Stimulated activated CD4-positive, alpha-beta T cell treated with anti-CD3 and anti-CD28 coated beads, TNF-alpha, amount 100 ng/mL, for 4 hours (primary cell): ENCODE measurements at places on chromosomes 3 and 15.

DNA sequence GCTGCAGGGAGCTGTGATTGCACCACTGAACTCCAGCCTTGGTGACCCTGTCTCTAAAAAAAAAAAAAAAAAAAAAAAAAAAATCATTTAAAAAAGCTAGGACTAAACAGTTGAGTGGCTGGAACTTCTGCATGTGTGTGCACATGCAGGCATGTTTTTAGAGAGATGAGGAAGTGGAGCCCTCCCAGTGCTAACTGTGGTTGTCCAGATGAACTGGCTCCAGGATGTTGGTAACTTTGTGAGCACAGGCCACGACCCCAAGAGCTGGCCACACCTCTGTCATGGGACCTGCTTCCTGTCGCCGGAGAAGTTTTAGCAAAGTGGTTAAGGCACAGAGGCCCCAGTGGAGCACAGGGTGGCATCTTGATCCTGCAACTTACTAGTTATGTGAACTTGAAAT lies 27.0 kb downstream of the CHCHD6 start:
- no peak for DNase-seq

DNA sequence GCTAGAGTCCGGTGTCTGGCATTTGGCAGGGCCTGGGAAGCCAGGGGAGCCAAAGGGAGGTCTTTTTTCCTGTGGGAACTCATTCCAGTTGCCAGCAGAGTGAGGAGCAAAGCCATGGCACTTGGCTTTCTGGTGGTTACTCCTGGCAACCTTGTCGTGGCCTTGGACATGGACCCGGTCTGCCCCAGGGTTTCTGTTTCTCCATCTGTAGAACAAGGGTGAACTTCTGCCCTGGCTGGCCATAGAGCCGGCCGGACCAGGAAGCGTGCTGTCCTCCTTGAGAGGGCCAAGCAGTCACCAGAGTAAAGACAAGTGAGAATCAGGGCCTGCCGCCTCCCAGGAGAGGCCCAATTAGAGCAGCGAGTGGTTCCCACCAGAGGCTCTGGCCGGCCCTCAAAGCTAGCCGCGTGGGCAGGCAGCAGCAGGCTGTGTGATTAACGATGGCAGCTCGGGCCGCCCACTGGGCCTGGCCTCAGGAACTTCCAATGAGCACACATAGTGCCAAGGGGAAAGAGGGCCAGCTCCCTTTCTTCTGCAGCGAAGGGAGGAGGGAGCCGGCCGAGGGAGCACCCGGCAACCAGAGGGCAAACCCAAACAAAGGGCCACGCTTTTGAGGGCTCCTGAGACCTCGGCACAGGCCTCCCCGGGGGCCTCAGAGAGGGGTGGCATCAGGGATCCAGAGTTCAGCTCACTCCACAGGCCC lies 29.1 kb upstream of the ELP6 start:
- no peak for DNase-seq

DNA sequence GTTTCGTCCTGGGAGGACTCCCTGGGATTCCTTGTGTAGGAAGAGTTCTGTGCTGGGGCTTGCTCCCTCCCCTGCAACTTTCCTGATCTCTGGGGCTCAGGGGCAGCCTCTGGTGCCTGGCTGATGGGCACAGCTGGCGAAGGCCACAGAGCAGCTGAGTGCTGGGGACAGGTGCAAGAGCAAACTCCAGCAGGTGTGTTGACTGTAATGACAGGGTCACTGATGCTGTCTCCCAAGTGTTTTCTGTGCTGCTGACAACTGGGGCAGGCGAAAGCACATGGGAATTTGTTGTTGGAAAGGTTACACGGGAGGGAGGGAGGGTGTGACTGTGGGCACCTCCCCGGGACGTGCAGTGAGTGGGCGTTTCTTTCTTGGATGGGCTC lies 21.6 kb downstream of the CPN2 start:
- no peak for DNase-seq

DNA sequence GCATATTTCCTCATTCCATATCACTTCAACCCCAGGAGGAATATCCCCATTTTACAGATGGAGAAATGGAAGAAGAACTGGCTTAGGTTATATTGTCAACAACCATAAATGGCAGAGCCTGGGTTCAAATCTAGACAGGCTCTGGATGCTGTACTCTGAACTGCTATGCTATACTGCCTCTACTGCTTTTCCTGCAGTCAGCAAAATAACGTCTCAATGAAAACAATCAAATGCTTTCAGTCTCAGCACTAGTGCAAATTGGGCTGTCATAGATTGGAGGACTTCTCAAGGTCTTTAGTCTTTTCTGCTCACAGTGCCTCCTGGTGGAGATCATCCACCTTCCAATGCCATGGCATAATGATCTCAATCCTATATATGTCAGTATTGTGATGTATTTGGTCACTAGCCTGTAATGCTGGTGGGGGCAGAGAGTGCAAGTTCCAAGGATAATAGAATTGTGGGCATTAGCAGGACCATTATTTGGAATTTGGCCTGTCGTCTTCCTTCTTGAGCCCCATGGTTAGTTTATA lies 285.0 kb downstream of the CLSTN2 start:
- no peak for DNase-seq

DNA sequence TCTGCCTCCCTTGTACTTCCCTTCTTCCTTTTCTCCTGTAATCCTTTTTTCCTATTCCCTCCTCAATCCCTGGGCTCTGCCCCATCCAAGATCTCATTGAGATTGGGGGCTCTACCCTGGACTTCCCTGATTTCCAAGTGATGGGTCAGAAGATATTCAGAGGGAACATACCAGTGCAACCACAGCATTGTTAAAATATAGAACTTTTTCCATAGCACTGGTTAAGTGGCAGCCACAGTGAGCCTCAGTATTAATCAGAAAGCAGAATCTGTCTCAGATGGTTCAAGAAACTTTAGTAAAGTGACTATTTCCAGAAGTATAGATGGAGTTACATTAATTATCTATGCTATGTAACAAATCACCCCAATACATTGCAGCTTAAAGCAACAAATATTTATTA lies 18.7 kb upstream of the SCN10A start:
- DNase-seq, result no peak
